ENCODE measurements at places on chromosomes 16 and 17.

GRCh38 chr17:30520882-30521281 lies 43.7 kb downstream of the GOSR1 start:
- no peak for DNase-seq

GRCh38 chr16:65950211-65950610 lies 416.3 kb upstream of the CDH5 start:
- DNase-seq: no peak

GRCh38 chr17:19348081-19348650 lies 14.4 kb downstream of the B9D1 start:
- no peak for DNase-seq

GRCh38 chr17:45282683-45283644 lies 21.1 kb upstream of the SPATA32 start:
- no peak for DNase-seq

DNA sequence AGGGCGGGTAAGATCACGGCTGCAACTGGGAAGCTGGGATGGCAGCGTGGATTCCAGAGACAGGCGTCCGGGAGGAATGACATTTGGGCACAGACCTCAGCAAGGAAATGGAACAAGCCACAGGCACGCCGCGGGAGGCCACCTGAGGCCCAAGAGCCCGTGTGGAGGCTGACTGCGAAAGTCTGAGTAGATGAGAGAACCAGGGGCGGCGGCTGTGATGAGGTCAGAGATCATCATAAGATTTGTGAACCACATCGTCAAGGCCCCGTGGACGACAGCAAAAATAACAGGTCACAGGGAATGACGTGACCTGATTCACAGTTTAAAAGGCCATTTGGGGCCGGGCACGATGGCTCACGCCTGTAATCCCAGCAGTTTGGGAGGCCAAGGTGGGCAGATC lies 48.2 kb downstream of the MRM3 start:
- no peak for DNase-seq

DNA sequence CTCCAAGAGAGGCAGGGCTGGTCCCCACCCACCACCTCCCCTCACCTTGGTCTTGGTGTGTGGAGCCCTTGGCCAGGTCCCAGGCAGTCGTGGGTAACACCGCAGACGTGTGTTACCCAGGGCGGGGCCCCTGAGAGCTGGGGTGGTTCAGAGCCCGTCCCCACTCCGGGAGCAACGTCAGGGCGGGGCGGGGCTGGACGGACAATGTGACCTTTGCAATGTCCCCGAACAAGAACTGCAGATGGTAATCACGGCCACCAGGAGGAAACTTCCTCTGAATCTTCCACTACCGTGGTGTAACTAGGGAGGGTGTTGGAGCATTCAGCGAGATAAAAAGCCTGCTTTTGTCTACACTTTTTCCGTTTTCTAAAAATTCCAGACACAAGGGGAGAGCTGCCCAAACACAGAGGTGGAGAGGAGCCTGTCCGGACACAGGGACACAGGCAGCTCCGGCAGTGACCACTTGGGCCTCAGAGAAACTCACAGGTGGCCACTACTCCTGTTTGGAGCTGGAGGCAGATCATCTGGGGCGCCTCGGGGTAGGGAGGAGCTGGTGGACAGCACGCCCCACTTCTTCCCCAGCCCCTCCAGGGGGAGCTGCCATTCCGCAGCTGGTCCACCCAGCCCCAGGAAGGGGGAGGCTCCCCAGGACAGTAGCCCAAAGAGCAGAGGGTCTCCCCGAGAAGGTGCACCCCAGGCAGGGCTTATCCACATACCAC lies 14.2 kb upstream of the SLC38A10 start:
- DNase-seq: no peak

DNA sequence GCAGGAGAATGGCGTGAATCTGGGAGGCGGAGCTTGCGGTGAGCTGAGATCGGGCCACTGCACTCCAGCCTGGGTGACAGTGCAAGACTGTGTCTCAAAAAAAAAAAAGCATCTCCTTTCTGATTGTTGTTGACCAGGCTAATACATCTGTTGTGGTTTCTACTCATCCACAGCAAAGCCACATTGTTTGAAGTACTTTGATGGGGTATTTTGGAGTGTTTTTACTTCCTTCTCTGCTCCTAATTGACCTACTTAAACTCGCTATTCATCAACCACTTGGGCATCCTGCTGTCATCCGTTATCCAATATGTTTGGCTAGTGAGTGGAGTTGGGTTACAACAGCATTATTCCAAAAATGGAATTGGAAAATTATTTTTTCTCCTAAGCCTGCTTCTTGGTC lies 3.5 kb upstream of the CDC27 start:
- DNase-seq: no peak

GRCh38 chr17:64336760-64337413 lies 53.8 kb downstream of the PECAM1 start:
- DNase-seq: no peak

DNA sequence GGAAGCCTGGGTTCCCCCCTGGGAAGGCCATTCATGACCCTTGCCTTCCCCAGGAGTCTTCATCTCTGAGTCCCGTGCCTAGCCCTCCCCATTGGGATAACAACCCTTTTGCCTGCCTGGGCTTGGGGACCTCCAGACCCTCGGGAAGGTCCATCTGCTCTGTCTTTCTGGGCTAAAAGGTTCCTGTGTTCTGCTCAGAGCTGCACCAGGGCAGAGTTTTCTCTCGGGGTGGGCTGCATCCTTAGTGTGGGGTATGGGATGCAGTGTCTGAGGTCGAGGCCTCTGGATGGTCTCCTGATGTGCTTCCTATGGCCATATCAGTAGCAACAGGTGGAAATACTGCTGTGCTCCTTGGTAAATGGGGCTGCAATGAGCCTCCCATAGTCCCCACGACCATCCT lies 22.9 kb upstream of the PLLP start:
- DNase-seq: no peak

- no peak for DNase-seq
Observed at GRCh38 chr16:9077091-9077809, 14.2 kb upstream of the HAPSTR1 start.

GRCh38 chr16:87691686-87692079 lies 74.1 kb downstream of the KLHDC4 start:
- DNase-seq: no peak

DNA sequence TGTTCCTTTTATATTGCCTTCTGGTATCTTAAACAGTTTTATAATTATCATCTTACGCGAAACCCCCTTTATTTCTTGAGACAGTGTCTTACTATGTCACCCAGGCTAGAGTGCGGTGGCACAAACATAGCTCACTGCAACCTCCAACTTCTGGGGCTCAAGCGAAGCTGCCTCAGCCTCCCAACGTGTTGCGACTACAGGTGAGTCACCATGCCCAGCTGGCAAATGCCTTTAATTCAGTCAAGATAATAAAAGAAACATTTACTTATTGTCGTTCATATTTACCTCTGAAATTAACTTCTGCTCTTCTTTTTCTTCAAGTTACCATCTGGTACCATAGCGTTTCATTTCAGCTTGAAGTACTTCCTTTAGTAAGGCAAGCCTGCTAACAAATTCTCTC lies 43.9 kb downstream of the FBXL20 start:
- no peak for DNase-seq

DNA sequence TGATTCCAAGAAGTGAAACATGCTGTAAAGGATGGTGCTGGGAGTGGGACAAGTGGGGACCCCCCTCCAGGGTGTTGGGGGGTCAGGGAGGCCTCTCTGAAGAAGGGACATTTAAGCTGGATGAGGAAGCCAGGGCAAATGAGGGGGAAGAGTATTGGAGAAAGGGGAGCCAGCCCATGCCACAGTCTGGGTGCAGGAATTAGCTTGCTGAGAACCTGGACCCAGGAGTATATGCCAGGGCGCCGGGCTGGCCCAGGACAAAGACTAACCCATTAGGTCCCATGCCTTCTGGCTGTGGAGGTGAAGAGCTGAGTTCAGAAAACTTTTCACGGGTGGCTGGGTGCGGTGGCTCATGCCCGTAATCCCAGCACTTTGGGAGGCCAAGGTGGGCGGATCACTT lies 45.6 kb upstream of the PIK3R6 start:
- DNase-seq: no peak

DNA sequence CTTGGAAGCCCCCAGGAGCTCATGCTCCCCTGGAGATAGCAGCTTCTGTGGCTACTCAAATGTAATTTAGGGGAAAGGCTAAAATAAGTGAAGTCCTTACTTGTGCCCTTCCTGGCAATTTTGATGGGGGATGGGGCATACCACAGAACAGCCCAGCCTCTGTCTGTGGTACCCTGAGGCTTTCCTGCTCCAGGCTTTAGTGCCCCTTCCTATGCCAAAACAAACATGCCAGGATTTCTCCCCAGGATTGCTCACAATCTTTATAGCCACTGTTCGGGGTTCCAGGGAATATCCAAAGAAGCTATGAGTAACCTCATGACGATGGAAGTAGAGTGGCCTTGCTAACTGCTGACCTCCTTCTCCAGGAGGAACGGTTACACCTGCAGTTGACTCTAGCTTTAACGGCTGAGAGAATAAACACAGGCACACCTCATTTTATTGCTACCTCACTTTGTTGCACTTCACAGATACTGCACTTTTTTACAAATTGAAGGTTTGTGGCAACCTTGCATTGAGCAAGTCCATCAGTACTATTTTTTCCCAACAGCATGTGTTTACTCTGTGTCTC lies 24.9 kb downstream of the CCL4 start:
- no peak for DNase-seq

- no peak for DNase-seq
Observed at GRCh38 chr16:65377195-65377594, 255.3 kb upstream of the CDH11 start.

DNA sequence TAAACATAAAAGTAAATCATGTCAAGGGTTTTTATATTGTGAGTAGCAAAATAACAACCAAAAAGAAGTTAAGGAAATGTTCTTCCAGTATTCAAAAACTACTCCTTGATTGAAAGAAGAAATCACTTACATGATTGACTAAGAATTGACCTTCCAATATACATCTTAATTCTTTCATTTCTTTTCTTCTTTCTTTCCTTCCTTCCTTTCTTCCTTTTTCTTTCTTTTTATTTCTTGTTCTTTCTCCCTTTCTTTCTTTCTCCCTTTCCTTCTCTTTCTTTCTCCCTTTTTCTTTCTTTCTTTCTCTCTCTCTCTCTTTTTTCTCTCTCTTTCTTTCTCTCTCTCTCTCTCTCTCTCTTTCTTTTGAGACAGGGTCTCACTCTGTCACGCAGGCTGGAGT lies 60.7 kb upstream of the SOX9 start:
- DNase-seq: no peak

GRCh38 chr17:60514053-60514452 lies 12.0 kb downstream of the APPBP2 start:
- no peak for DNase-seq

DNA sequence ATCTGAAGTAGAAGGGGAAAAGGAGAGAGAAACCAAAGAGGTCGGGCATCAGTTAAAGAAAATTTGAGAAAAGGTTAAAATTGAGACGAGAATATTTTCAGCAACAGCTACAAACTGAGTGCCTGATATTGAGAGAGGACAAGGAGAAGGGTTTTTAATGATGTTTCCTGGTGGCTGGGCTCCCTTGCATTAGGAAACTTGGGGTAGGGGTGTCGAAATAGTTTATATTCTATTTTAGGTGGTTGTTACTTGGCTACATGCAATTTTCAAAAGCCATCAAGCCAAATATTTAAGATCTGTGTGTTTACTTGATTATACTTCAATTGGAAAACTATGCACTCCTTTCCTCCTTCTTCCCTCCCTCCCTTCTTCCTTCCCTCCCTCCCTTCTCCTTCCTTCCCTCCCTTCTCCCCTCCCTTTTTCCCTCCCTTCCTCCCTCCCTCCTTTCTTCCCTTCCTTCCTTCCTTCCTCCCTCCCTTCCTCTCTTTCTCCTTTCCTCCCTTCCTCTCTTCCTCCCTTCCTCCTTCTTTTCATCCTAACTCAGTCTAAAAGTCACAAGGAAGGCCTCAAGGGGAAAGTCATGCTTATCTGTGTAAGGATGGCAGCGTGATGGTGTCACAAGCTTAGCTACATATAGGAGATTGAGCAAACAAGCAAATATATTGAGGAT lies 1.8 kb upstream of the APOH start:
- DNase-seq: no peak

GRCh38 chr16:17373533-17373932 lies 97.2 kb downstream of the XYLT1 start:
- DNase-seq: no peak

GRCh38 chr17:79872762-79873161 lies 33.5 kb upstream of the CBX4 start:
- no peak for DNase-seq
